ENCODE measurements at places on chromosomes 13 and 19. TPM values are rescaled to one million over a fixed set of nuclear protein-coding genes. Genes with fewer than 3 reads are reported as not detected.

DNMT1 gene
- total RNA-seq = 40.3 TPM

CEACAM21 gene
- not detected for total RNA-seq

ACP7 gene
- not detected for total RNA-seq

ARMC6 gene
- total RNA-seq = 52.7 TPM

CNN1 gene
- total RNA-seq = 102 TPM

- H3K36me3 ChIP-seq = peaks cover under 1% of the 10 kb centered on the region
- H3K4me3 ChIP-seq = no peak overlapping the region
- no peaks in the 10 kb centered on the region for H3K4me1 ChIP-seq
- no peak overlapping the region for H3K27ac ChIP-seq
- no peak for DNase-seq
- peaks cover 4% of the 10 kb centered on the region for H3K27me3 ChIP-seq
Observed at GRCh38 chr19:19269952-19270694, 3.0 kb downstream of the TM6SF2 start.

DNA sequence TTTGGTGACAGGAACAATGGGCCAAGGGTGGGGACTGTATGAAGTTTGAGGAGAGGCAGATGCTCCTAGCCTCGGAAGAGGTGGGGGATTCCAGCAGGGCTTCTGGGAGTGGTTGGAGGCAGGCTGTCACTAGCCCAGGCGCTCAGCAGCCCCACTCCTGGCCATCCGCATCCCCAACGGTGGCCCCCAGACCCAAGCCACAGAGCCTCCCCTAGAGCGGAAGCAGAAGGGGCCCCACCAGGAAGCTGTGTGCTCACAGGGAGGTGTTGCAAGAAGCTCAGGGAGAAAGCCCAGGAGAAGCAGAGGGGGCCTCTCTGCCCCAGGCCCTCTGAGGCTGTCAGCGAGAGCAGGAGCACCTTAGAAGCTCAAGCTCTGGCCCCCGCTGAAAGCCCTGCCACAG, 8.3 kb downstream of the PRAM1 start:
- no peaks in the 10 kb centered on the region for H3K4me1 ChIP-seq
- DNase-seq = no peak
- peaks cover 15% of the 10 kb centered on the region for H3K36me3 ChIP-seq

- no peaks in the 10 kb centered on the region for H3K27me3 ChIP-seq
- 0 out of 2 replicates have a peak, but pooled peaks cover 1% of the 10 kb centered on the region for H3K36me3 ChIP-seq
- no peak overlapping the region for H3K27ac ChIP-seq
- no peak overlapping the region for H3K4me3 ChIP-seq
- peaks cover 7% of the 10 kb centered on the region for H3K4me1 ChIP-seq
Observed at GRCh38 chr13:112703449-112704284, 13.8 kb downstream of the ATP11A start.

GRCh38 chr19:52473655-52474350, 20.4 kb downstream of the ZNF578 start:
- no peaks in the 10 kb centered on the region for H3K27me3 ChIP-seq
- no peaks in the 10 kb centered on the region for H3K4me1 ChIP-seq
- H3K27ac ChIP-seq = no peak overlapping the region
- H3K36me3 ChIP-seq = no peaks in the 10 kb centered on the region
- no peak overlapping the region for H3K4me3 ChIP-seq
- DNase-seq = no peak

GRCh38 chr13:105201351-105201750, 1334.1 kb downstream of the EFNB2 start:
- no peaks in the 10 kb centered on the region for H3K27me3 ChIP-seq
- H3K4me1 ChIP-seq = no peaks in the 10 kb centered on the region
- no peak overlapping the region for H3K4me3 ChIP-seq
- DNase-seq = no peak
- H3K27ac ChIP-seq = no peak overlapping the region
- H3K36me3 ChIP-seq = no peaks in the 10 kb centered on the region

DNA sequence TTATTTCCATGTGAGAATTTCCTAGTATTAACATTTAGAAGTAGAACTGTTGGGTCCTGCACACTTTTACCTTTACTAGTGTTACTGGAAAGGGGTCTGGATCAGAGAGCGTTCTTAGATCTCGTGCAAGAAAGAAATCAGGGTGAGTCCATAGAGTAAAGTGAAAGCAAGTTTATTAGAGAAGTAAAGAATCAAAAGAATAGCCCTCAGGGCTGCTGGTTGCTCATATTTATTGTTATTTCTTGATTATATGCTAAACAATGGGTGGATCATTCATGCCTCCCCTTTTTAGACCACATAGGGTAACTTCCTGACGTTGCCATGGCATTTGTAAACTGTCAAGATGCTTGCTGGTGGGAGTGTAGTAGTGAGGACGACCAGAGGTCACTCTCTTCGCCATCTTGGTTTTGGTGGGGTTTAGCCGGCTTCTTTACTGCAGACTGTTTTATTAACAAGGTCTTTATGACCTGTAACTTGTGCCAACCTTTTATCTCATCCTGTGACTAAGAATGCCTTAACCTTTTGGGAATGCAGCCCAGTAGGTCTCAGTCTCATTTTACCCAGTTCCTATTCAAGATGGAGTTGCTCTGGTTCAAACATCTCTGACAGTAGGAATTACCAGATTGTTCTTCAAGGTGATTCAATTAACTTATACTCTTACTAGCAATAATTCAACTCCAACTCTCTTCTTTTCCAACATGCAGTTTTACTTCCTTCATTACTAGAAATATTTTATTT, 27.4 kb downstream of the NDFIP2 start:
- no peak for DNase-seq
- H3K36me3 ChIP-seq = no peaks in the 10 kb centered on the region
- H3K27ac ChIP-seq = no peak overlapping the region
- no peak overlapping the region for H3K4me3 ChIP-seq

DNA sequence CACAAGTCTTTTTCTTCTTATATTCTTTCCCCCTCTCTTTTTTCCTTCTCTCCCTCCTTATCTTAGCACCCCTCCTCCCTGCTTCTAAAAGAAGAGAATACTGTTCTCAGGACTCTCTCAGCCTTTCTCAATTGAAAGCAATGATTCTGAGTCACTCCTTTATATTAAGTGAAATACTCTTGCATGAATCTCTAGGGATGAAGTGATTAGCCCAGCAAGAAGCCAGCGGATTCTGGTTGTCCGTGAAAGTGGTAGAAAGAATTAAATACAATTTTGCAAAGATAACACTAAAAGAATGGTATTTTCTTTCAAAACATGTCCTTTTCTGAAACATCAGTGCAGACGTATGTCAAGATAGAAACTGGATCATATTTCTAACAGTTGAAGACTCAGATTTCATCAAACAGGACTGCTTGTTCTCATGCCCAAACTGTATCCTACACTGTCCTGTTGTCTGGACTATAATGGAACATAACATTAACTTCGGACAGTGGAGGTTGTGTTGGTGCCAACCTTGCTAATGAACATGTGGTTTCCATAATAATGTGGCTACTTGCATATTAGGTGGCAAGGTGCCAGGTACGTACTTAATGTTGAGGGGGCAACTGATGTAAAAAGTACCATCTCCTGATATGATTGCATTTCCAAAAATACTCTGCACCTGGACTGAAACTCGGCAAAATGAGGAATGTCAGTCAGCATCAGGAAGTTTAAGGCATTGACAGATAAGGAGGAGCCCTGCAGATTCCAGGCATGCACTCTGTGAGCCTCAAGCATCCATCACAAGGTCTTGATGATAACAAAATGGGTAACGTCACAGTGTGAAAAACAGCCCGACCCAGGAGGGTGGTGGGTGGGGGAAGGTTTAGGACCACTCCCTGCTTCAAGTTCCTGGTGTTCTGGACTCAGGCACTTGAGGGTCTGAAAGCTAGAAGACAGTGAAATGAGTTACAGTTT, 357.2 kb downstream of the DLEU7 start:
- no peak overlapping the region for H3K27ac ChIP-seq
- H3K4me1 ChIP-seq = no peaks in the 10 kb centered on the region
- no peaks in the 10 kb centered on the region for H3K36me3 ChIP-seq
- peak; percentile 22 for DNase-seq
- H3K27me3 ChIP-seq = no peaks in the 10 kb centered on the region
- no peak overlapping the region for H3K4me3 ChIP-seq

DNA sequence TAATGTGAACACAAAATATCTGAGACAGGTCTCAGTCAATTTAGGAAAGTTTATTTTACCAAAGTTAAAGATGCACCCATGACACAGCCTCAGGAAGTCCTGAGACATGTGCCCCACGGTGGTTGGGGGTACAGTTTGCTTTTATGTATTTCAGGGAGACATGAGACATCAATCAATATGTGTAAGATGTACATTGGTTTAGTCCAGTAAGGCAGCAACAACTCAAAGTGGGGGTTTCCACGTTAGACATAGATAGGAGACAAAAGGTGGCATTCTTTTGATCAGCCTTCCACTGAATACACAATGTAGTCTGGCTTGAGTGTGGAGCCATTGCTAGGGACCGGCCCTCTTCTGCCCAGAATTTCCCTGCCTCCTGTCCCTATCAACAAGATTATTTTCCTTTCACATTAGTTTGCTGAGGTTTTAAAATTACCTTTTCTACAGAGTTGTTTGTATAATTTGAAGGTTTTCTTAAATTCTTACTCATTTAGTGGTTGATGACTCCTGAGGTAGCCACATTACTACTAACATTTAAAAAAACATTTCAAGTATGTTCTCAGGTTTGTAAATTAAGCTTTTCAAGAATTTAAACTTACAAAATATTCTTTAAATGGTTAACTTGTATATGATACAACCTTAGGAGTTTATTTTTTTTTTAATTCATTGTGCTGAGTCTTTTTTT, 33.2 kb downstream of the RNASEH2B start:
- no peak overlapping the region for H3K27ac ChIP-seq
- no peaks in the 10 kb centered on the region for H3K27me3 ChIP-seq

GRCh38 chr13:99297331-99297730, 9.9 kb downstream of the GPR183 start:
- H3K36me3 ChIP-seq = no peaks in the 10 kb centered on the region
- H3K4me3 ChIP-seq = no peak overlapping the region
- H3K27ac ChIP-seq = no peak overlapping the region
- no peaks in the 10 kb centered on the region for H3K27me3 ChIP-seq
- H3K4me1 ChIP-seq = no peaks in the 10 kb centered on the region

- peak overlapping the region; percentile 33 for H3K27ac ChIP-seq
- peak; percentile 87 for DNase-seq
- no peaks in the 10 kb centered on the region for H3K27me3 ChIP-seq
- H3K4me3 ChIP-seq = peak overlapping the region; percentile 87
Observed at GRCh38 chr13:21297914-21298831, 121.7 kb downstream of the MRPL57 start.

DNA sequence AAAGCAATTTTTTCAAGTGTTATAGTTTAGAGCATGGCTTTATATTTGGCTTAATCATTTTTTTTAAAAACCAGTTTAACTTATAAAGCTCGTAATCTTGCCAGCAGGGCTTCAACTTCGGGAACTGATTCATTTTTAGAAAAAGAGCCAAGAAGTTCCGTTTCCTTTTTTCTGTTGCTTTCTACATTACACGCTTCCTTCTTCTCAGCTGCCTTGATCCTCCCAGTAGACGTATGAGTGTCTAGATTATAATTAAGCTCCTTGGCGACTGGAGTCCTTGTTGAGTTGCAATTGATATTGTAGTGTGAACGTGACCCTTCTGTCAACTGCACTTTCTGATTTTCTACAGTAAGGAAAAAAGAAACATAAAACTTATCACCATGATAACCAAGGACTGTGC, 497.2 kb downstream of the DIAPH3 start:
- H3K36me3 ChIP-seq = no peaks in the 10 kb centered on the region
- no peak overlapping the region for H3K4me3 ChIP-seq
- H3K27me3 ChIP-seq = no peaks in the 10 kb centered on the region

Measured in IMR-90 (cell line).